ENCODE measurements at places on chromosomes 2 and 18.

DNA sequence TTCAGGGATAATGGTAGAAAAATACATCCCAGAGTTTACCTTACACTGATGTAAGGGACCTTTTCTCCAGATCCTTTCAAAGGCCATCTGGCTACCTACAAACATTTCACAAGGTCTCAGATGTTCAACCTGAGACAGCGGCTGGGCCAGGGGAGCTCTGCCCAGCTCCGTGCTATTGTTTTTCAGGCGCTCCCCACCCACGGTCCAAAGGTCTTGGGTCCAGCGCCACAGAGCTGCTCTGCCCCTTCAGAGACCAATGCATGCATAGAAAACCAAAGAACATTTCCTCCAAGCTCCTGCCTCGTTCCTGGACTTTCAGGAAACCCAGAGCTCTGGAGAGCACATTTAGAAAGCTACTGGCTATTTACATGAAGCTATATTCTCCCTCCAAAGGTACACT is 40.3 kb downstream of the COPS8 start:
- DNase-seq: no peak

DNA sequence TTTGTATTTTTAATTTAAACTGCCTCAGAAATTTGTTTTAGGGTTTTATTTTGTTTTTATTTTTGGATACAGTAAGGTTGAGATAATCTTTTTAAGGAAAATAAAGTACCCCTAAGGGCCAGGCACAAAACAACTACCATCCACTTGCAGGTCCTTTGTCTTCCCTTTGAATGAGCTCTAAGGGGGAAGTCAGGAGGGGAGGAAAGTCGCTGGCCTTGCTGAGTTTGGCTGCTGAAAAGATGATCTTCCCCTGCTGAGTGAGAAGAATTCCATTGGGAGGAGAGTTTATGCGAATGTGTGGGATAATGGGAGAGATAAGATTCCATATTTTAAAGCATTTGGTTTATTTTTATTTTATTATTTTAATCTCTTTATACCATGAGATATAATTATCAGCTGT is 100.7 kb downstream of the ARHGAP15 start:
- no peak for DNase-seq

GRCh38 chr2:138522556-138522955 is 21.0 kb downstream of the SPOPL start:
- DNase-seq: no peak

DNA sequence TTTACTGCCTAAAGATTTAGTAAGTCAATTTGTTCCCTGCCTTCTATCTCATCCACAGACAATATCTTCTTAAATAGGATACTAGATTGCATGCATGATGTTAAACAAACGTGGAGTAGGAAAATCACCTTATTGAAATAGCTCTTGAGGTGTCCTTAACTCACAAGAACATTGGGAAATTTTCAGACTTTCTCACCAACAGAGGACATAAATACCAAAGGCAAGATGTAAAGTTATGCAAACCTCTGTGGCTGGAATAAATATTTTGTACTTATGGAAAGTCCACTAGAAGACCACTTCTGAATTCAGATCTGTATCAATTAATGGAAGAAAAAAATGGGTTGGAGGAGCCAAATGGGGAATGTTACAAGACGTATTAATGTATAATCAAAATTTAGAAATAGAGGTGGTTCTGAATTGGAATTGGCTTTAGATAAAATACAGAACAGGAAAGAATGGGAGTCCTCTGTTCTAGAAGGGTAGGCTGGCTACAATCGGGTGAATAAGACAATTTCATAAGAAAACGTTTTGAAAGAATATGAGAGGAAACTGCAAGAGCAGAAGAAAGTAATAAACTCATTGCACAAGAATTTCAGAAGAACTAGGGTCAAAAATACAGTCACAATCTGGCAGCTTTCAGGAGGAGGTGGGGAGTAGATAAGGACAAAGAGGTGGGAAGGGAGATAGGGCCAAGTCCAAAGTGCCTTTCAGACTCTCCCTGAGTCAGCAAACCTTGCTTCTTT is 69.3 kb upstream of the FN1 start:
- DNase-seq: no peak

DNA sequence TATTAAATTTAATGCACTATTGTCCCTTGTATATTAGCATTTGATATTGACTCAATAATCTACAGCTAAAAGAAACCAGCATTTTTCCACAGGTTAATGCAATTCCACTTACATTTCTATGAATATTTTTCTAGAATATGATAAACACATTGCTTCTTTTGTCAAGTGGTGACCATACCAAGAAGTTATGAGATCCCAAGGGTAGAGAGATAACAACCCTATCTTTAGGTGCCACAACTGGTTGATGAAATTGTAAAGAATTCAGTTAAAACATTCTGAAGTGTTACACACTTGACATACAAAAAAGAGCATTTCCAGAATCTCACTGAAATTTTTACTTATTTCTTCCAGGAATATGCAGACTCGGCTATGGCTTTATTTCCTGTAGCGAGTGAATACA is 56.0 kb downstream of the ABCG8 start:
- DNase-seq: no peak

GRCh38 chr2:232327105-232328031 is 51.2 kb upstream of the ALPP start:
- peak; percentile 80 for DNase-seq

DNA sequence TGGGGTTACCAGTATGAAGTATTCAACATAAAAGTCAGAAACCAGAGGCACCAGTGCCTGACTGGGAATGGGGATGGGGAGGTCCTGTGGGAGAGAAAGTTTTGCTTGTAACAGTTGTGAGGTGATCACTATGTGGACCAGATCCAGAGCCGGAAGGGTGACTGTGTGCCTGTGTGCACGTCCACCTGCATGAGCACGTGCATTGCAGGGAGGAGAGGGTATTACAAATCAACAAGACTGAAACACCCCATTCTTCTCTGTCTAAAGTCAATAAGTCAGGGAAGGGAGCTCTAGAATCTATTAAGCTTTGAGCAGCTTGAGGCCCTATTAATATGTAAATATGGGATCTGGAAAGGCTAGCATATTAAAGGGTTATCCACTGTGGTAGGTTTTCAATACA is 241.0 kb upstream of the ACVR2A start:
- no peak for DNase-seq

GRCh38 chr2:185255566-185255965 is 483.0 kb upstream of the FSIP2 start:
- DNase-seq: no peak

DNA sequence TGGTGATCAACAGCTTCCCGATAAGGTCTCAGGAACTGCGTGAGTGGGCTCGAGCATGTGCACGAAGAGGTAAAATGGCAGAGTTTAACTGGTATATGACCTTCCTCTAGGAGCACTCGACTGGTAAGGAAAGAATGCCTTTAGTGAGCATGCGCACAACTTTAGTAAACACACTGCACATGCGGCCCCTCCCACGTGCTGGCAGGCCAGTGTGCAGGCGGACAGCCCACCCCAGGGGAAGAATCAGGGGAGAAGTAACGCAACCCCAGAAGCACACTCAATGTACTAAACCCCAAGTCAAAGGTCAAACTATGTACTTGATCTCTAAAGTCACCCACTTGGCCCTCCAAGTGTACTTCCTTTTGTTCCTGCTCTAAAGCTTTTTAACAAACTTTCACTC is 28.7 kb upstream of the SLC25A52 start:
- no peak for DNase-seq

DNA sequence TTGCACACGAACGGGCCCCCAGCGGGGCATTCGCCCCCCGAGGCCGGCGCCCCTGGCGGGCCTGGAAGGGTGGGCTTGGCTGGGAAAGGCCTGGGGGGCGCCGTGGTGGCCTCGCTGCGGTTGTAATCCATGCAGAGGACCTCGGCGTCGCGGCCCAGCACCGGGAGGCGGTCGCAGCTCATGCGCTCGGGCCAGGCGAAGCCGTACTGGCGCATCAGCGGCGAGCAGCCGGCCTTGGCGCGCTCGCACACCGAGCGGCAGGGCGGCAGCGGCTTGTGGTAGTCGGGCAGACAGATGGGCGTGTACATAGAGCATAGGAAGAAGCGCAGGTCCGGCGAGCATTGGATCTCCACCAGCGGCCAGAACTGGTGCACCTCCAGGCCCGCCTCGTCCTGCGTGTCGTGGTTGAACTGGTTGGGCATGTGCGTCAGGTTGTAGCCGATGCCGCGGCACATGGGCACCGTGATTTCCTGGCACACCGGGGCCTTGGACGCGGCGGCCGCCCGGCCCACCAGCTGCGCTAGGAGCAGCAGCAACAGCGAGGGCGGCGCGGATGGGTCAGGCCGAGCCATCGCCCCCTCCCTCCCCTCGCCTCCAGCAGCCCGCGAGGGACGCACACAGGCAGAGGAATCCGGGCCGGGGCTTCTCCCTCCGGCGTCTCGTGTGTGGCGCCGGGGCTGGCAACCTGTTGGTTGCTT is 1.4 kb downstream of the FZD5 start:
- DNase-seq: no peak

DNA sequence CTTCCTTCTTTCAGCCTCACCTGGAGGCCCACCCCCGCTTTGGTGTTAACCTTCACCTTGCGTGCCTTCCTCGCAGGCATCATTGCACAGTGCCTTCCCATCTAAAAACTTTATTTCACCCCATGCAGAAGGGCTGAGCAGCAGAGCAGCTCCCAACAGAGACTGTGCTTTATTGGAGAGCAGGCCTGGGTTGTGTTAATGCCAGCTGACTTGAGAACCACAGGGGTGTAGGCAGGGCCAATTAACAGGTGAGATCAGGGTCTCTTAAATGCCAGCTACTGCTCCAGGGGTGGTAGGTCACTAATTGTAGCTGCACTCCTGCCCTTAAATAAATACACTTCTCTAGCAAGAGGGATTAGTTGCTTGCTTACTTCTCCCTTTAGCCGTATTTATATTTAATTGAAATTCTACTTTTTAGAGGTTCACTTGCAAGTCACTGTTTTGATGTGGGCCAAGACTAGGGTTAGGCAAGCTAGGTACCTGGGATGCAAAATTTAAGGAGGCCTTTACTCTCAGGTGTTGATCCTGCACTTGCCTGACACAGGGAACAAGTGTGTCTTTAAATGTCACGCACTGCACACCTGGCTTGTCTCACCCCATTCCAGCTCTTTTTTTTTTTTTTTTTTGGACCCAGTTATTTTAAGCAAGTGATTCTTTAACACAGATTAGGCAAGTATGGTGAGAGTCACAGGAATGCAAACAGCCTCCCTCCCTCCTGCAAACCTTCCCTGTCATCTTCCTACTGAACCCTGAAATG is 54.5 kb downstream of the LYPD1 start:
- DNase-seq: no peak

DNA sequence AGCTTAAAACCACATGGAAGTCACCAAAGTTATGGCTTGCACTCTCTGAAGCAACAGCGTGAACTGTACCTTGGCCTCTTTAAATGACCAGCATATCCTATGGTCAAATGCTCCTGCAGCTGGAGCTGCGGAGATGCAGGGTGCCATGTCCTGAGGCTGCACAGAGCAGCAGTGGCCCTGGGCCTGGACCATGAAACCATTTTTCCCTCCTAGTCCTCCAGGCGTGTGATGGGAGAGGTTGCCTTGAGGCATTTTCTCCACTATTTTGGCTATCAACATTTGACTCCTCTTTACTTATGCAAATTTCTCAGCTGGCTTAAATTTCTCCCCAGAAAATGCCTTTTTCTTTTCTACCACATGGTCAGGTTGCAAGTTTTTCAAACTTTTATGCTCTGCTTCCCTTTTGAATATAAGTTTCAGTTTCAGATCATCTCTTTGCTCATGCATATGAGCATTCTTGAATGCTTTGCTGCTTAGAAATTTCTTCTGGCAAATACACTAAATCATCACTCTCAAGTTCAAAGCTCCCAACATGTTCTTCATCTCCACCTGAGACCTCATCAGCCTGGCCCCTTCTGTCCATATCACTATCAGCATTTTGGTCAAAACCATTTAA is 82.9 kb upstream of the TMEFF2 start:
- DNase-seq: no peak

DNA sequence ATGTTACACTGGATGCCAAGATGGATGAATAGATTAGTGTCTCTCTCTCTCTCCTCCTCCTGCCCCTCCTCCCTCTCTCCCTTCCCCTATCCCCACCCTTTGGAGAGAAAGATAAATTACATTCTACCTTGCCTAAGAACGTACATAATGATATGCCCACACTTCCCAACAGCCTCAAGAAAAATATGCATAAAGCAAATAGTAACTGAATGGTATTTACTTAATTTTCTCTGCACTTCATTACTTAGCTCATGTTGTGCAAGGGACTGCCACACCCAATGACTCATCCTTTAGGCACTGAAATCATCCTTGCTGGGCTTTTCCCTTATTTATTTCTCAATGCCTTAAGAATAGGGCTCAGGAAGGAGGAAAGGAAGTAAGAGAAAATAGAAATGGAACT is 137.3 kb upstream of the PID1 start:
- no peak for DNase-seq

GRCh38 chr2:49687918-49688317 is 533.6 kb upstream of the FSHR start:
- DNase-seq: no peak

DNA sequence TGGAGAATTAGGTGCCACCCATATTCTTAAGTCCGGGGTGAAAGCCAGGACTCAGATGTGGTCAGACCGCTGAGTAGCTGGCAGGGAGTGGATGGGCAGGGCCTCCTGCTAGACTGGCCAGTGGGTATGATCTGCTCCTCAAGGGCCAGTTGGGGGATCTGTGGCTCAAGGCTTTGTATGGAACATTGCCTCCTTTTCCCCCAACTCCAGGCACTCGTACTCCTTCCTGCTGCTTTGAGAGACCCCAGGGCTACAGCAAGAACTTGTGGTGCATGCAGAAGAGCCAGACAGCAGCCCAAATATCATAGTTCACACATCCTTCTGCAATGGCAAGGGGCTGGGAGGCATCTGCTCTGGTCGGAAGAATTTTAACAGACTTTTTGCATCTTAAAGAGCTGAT is 61.7 kb downstream of the PDCL3 start:
- DNase-seq: no peak

DNA sequence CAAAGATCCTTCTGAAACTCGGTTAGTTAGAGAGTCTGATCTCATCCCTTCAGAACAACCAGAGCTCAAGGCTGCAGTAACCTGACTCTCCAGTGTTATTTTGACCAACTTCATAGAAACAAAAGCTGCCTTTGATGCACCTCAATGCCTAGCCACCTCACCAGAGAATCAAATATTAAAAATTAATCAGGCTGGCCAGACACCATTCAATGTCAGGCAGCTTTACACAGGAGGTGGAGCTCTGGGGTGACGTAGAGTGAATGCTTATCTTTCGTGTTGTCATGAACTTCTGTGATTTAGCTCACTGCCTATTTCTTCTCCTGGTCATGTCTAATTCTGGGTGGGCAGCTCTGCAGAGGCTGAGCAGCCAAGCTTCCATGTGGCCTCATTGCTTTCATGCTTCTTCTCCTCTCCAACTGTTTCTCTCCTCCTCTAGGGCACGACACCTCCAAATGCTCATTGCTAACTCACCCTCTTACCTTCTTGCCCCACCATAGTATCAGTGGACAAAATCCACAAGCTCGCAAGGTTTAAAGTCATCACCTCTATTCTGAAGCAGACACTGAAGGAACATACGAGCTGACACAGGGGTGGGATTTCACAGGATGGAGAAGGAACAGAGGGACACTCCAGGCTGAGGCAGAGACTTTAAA is 39.4 kb downstream of the AAK1 start:
- DNase-seq: no peak

Data from effector CD8-positive, alpha-beta T cell (primary cell).